Lung microvascular endothelial cell (primary cell): ENCODE measurements at places on chromosomes 13 and 19.

DNA sequence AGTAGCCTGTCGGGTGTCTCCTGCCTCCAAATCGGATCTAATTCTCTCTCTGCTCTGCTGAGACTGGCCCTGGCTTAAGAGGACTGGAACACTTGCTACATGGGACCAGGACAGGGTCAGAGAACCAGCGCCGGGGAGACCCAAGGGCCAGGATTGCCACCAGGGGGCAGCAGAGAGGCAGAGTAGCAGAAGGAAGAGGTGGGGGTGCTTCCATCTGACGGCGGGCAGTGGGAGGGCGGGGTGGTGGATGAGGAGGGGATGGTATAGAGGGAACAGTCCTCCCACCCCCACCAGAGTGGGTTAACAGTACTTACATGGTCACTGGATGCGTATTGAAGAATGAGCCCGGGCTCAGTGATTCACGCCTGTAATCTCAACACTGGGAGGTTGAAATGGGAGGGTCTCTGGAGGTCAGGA lies 11.9 kb downstream of the SELENOW start:
- DNase-seq = peak; percentile 79

- DNase-seq = no peak
Measured at GRCh38 chr13:91196958-91197357, 150.5 kb upstream of the MIR17HG start.

GRCh38 chr19:10478903-10479384 lies 24.2 kb downstream of the KEAP1 start:
- peak; percentile 95 for DNase-seq

- DNase-seq = no peak
Measured at GRCh38 chr13:45943965-45944364, 92.4 kb upstream of the SIAH3 start.

GRCh38 chr13:24624801-24625231 lies 55.4 kb upstream of the ATP12A start:
- no peak for DNase-seq

GRCh38 chr13:91302111-91302510 lies 45.4 kb upstream of the MIR17HG start:
- DNase-seq = no peak

DNA sequence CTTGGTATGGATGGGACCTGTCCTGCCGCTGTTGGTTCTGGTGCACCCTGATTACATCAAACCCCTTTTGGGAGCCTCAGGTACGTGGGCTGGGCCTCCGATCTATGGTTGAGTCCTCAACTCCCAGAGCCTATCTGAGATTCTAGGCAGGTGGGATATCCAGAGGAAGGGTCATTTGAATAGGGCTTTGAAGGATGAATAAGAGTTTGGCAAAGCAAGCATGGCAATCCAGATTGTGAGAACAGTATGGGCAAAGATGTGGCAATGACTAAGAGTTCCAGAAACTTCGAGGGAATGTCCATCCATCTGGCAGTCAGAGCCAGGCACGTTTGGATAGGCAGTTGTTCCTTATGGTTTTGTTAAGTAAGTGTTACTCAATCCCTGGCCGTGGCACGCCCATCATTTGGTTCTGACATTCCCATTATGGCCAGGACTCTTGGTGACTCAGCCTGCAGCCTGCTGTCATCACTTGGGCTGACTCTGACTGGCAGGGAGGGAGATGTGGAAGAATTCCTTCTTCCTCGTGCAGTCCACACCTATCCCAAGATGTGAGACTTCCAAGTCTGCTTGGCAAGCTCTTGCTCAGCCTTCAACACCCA lies 21.5 kb downstream of the CYP4F22 start:
- no peak for DNase-seq

- DNase-seq = no peak
Measured at GRCh38 chr13:27952876-27953675, 16.0 kb downstream of the CDX2 start.

GRCh38 chr13:42017264-42017663 lies 31.2 kb upstream of the DGKH start:
- DNase-seq = no peak

DNA sequence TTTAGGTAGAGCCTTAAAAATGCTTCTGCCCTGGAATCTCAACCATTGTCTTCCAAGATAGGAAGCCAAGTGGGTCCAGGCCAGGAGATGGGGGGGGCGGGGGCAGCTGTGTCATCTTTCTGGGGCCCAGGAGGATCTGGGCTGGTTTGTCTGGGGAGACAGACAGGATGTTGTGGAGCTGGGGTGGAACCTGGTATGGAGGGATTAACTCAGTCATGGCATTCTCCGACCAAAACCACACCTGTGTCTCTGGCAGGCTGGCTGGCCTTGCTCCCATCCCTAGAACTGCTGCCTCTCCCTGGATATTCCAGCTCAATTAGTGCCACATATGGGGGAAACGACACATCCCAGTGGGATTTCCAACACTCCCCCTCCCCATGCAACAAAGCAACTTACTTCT lies 2.7 kb upstream of the MAP2K7 start:
- DNase-seq = no peak

DNA sequence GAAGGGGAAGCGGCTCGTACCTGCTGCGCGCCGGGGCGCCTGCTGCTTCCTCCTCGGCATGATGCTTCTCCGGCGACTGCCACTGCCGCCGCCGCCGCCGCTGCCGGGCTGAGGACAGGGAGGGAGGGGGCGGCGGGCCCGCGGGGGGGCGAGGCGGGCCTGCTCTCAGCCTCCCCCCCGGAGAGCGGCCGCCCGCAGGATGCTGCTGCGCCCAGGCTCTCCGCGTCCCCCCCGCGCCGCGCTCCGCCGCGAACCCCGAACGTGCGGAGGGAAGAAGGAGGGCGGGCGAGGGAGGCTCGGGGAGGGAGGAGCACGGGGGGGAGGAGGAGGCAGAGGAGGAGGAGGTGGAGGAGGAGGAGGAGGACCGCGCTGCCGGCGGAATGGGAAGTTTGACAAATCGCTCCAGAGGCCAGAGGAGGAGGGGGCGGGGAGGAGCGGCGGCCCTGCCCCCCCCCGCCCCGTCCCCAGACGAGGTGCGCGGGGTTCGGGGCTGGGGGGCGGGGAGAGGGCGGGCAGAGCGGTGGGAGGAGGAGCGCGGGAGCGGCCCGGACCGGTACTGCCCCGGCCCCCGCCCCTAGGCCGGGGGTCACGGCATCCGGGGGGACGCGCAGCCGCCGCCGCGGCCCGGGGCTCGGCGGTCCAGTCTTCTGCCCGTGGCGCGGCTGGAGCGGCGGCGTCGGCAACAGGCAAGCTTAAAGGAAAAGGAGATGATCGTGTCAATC lies at the start of gene TSHZ3:
TSHZ3 (minus strand) TSS at position 277 of the 722 bp plus-strand sequence; CDS start at position 60, 217 bp downstream.
- DNase-seq = no peak

- DNase-seq = no peak
Measured at GRCh38 chr13:86992251-86992650, 678.9 kb upstream of the SLITRK5 start.

GRCh38 chr13:100235311-100235901 lies 146.5 kb downstream of the PCCA start:
- DNase-seq = peak; percentile 79

- DNase-seq = no peak
Measured at GRCh38 chr19:46344363-46344762, 2.5 kb upstream of the PPP5C start.

- no peak for DNase-seq
Measured at GRCh38 chr13:38386421-38386820, 36.8 kb downstream of the UFM1 start.

DNA sequence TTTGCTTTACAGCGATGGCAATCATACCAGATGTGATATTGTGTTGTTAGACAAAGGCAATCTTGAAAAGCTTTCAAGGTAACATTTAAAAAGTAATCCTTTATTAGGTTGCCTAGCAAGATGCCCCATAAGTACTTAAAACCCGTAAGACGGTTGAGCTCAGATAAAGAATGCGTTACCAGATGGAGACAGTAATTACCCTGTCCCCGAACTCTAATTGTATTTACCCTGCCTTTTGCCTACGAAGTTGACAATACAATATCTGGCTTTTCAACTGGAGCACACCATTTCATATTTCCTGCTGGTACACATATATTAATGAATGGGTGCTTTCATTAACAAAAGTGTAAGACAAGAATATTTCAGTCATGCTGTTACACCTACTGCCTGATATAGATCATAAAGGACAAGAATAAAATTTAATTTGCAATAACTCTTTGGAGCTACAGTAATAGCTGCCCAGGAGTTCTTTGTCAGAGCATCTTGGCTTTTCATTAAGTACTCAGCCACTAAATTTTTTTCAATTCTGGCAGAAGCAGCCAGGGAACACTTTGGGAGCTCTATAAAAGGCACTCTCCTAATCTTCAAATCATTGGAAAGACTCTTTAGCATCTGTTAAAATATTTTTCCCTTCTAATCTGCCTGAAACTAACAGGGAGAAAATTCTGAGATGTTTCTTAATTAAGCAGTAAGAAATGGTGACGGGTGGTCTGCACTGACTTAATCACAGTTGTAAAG lies 63.8 kb downstream of the DCT start:
- no peak for DNase-seq

GRCh38 chr19:47560999-47561398 lies 11.9 kb downstream of the ZNF541 start:
- DNase-seq = no peak

GRCh38 chr13:90375851-90376250 lies 971.6 kb upstream of the MIR17HG start:
- no peak for DNase-seq

- no peak for DNase-seq
Measured at GRCh38 chr13:79988573-79988972, 352.4 kb downstream of the SPRY2 start.

- DNase-seq = no peak
Measured at GRCh38 chr19:11047866-11048265, 41.4 kb upstream of the LDLR start.

GRCh38 chr19:49422407-49423070 lies 702 bp downstream of the PTH2 start:
- peak; percentile 62 for DNase-seq

GRCh38 chr13:41282129-41282571 lies 18.8 kb upstream of the MTRF1 start:
- DNase-seq = no peak

GRCh38 chr19:46251416-46251815 lies 21.9 kb downstream of the IGFL1 start:
- no peak for DNase-seq

DNA sequence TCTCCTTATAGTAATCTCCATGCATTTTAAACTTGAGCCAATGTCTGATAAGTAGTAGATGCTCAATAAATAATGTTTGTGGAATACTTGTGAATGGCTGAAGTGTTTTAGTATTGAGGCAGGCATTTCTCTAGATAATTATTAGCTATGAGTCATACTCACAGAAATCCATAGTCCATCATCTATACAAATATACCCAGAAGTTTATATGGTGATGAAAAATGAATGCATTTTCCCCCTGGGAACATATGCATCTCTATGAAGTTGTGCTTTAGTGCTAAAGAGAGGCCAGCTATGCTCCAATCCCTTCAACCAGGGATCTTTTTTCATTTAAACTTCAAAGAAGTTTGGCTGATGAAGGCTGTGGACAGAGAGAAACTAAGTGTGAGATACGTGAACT lies 17.2 kb downstream of the MBNL2 start:
- DNase-seq = no peak

- no peak for DNase-seq
Measured at GRCh38 chr19:45170146-45171106, 7.6 kb downstream of the TRAPPC6A start.

DNA sequence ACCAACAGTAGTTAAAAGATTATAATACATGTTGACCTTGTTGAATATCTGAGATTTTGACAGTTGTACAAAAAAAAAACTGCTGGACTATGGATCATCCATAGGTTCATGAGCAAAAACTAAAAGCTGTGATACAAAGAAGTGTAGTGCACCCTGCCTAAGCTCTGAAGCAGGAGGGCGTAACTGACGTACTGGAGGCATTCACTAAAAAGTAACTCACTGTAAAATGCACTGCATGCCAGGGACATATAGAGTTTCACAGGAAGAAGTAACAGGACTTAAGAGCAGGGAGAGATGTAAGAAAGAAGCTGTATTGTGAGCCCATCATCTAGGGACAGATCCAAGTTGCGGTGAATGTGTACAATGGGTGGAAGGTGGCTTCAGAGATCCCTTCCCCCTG lies 177.9 kb downstream of the IRS2 start:
- no peak for DNase-seq

DNA sequence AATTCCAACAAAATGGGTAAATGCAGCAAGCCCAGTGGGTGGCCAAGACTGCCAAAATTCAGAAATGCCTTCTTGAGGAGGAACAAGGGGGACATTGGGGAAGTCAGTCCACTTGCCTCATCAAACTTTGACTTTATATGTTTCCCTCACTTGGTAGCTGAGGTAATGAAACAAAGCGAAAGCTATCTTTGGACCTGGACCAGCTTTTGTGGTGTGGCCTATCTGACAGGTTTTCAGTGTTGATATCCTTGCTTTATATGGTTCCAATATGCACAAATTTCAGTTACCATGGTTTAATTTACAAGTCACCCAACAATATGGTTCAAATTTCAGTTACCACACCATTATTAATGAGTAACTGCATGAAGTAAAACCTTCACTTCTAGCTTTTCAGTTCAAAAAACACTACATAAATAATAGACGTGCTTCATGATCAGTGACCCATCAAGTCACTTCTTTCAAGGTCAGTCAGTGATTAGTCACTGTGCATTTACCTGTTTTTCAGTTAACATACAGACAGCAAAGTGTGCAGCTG lies 17.7 kb upstream of the POU4F1 start:
- DNase-seq = no peak

DNA sequence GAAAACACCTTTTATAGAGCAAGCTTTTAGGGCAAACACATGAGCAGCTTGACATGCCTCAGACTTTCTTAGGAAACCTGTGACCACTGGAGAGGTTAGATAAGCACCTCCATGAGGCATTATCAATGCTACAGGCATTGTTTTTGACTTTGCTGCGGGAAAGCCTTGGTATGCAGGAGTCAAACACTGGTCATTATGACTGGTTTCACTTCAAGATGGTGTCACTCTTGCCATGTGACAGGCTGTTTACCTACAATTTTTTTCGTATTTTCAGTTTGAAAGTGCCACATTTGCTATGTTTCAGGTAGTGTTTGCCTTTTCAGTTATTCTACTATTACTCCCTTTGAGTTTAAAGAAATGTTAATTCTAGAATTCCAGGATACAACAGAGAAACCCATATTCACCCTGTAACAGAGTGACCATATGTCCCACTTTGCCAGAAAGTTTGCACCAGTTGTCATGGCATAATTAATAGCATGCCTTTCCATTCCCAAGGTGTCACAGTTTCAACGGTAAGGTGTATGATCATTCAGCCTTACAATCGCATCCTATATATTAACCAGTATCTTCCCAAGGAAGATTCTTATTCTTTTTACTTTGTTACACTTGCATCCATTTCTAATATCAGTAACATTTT lies 33.0 kb downstream of the USP12 start:
- DNase-seq = no peak

DNA sequence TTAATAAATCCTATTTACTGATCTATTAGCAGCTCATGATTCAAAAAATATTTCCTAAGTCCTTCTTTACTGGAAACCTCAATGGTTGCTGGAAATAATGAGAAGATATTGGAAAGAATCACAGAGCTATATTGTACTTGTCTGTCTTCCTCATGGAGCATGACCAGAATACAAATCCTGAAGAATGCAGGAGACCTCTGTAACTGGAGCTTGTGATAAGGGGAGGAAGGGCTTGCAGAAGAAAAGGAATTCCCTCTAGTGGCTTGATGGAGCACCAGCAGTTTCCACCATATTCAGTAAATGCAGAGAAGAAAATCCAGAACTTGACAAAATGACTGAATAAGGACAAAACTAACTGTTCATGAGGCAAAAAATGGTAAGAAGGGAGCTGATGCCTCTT lies 1333.1 kb downstream of the EFNB2 start:
- peak; percentile 69 for DNase-seq

GRCh38 chr13:44868397-44868796 lies 120.9 kb downstream of the NUFIP1 start:
- no peak for DNase-seq
